T-helper 1 cell (primary cell): ENCODE measurements at places on chromosomes 12 and 14.
A peak's percentile ranks its signal among the peaks of the same experiment; 100 is the strongest.

DNA sequence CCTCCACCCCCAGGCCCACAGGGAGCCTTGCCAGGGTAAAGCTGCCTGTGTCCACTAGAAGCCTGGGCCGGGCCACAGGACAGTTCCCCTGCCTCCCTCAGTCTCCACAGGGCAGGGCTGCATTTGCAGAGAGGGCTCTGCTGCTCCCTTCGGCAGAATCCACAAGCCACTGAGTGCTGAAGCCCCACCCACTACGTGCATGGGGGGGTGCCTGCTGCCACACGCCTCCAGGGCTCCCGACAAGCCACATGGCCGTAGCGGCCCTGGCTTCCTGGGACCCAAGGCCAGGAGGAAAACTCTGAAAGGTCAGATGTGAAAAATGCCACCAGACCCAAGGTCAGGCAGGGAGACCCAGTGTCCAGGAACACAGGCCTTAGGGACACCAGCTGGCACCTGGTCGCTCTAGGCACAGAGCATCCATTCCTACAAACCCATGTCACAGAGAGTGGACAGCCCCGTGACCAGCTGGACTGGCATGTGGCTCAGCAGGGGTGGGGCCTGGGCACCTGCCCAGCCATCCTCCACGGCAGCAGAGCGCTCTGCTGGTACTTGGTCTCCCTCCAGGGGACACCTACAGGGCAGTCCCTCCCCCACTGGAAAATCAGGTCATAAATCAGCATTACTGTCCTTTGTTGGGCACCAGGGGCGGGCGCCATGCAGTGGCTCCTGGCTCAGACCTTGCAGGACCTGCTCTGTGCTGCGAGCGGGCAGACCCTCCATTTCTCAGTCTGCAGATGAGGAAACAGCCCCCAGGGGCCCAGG, 42.9 kb downstream of the CCDC85C start:
- DNase-seq: no peak

DNA sequence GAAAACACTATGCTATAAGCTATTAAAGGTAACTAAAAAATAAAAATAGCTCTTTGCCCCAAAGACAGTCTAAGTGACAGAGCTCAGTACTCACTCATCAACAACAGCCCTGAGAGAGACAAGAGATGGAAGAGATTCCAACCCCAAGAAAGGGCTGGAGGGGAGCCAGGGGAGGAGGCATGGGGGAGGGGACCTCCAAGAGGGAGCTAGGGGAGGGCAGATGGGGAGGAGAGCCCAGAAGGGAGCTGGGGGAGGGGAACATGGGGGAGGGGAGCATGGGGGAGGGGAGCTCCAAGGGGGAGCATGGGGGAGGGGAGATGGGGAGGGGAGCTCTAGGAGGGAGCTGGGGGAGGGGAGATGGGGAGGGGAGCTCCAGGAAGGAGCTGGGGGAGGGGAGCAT, 7.7 kb downstream of the SSH1 start:
- DNase-seq: no peak

- no peak for DNase-seq
Observed at GRCh38 chr12:79174626-79175025, 310.1 kb downstream of the SYT1 start.

- no peak for DNase-seq
Observed at GRCh38 chr14:96145116-96145864, 59.3 kb upstream of the BDKRB2 start.

DNA sequence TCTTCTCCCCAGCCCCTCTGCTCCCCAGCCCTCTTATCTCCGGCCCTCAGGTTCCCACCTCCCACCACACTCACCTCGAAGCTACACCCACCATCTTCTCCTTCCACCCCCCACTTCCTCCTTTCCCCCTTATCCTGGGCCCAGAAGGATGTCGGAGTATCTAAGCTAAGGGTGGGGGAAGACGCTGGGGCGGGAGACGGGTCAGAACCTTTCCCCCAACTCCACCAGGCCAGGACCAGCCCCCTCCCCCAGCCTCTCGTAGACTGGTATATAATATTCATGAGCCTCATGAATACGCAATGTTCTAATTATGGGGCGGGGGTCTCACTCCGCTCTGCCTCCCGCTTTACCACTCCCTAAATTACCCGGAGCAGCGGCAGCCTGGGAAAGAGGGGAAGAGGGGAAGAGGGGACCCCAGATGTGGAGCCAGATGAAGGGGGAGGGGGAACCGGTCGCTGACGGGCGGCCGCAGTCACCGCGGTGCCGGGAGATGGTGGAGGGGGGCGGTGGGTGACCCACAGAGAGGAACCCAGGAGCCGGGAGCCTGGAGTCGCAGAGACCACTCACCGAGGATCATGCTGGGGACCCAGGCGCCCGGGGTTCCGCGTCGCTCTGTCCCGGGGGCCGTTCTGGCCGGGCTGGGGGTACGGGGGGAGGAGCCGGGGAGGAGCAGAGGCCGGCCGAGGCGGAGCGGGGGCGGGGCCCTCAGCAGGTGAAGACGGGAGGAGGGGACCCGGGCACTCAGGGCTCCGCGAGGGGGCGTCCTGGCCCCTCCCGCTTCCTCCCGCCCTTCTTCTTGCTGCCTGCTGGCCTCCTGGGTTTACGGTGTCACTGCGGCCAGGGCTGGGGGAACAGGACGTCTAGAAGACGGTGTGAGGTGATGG, 6.4 kb upstream of the ZNF385A start:
- peak; percentile 75 for DNase-seq

DNA sequence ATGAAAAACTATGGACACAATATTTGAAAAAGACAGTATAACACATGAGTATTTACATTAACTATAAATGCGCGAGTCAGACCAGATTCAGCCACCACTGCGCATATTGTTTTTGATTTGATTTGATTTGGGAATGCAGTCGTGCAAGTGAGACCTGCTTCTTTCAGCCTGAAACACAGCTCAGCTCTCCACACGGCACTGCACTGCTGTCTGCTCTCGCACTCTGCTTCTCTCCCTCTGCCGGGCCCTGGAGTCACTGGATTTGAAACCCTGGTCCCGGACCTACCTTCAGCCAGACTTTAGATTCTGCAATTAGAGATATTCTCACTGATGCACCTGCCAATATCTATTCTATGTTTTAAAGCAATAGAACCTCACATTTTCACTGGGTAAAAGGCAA, 143.9 kb upstream of the TMEM132C start:
- no peak for DNase-seq

DNA sequence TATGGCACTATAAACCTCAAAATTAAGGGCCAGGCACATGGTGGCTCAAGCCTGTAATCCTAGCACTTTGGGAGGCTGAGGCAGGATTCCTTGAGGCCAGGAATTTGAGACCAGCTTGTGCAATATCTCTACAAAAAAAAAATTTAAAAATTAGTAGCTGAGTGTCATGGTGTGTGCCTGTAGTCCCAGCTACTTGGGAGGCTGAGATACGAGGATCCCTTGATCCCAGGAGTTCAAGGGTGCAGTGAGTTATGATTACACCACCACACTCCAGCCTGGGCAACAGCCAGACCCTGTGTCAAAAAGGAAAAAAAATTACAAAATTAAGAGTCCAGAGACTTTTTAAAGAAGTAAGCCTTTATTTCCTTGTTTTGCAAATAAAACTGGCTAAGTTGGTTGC, 1.8 kb upstream of the GCN1 start:
- no peak for DNase-seq

- peak; percentile 56 for DNase-seq
Observed at GRCh38 chr12:53231921-53232645, at the start of gene RARG. TSS of gene RARG (minus strand) at chr12:53232209. CDS start at chr12:53227545, 4,664 bp downstream.

- no peak for DNase-seq
Observed at GRCh38 chr12:113552760-113553159, 81.1 kb upstream of the LHX5 start.

DNA sequence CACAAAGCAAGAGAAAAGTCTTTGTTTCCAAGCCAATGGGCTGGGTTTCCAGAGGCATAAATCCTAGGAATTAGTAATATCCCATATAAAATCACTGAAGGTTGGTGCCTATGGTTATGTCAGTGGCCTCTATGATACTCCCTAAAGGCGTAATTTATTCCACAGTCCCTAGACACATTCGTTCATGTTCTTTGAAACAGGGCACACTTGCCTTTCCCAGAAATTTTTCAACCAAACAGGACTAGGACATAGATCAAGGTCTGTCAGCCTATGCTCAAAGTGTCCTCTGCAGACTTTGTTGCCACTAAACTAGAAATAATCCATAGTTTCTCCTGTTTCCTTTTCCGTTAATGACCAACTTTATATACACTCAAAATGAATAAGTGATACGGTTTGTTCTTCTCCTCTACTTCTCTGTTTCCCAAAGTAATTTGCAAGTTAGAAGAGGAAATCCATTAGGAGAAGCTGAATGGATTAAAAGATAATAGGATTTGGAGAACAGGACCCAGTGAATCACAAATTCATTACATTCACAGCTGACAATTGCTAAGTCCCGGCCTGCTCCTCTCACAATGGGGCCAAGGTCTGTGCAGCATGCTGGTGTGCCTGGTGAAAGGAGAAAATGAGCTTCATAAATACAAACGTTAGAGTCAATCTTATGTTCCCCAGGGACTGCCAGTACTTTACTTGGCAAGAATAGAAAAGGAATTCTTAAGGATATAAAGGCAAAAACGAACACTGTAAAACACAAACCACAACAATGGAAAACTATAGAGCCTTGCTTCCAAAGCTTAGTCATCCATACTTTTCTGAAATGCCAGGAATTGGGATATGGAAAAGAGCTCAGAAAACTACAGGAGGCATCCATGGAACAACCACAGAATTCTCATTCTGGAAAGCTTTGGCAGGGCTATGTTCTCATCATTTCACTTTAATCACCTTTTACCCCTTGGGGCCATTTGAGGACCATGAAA, 966.2 kb downstream of the NRXN3 start:
- DNase-seq: no peak

DNA sequence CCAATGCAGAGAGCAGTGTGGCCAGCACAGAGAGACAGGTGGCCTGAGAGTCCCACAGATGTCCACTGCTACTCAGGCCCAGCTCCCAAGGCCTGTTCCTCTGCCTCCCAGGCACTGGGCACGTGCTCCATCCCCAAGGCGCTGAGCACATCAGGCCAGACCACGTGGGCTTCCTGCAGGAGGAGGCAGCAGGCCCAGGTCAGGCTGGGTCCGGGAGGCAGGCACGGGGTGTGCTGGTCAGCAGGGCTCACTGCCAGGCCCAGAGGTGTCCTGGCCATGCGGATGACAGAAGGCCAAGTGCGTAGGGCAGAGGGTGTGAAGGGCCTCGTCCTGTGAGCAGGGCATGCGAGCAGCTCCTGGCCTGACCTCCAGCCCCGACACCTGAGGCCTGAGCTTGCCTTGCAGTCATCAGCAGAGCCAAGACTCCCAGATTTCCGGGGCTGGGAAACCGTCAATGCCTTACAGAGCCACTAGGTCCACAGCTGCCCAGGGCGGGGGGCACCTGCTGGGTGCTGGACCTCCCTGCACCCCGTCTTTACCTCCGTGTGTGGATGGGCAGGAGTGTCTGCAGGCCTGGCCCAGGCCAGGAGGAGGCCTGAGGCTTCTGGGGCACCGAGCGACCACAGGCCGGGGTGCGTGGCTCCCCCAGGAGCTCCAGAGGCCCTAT, 14.9 kb downstream of the TRMT61A start:
- no peak for DNase-seq

GRCh38 chr12:21451529-21451928, 14.1 kb downstream of the PYROXD1 start:
- DNase-seq: no peak
